Fibroblast of lung (primary cell): ENCODE measurements at places on chromosomes 3 and 15. TPM values are rescaled to one million over a fixed set of nuclear protein-coding genes. Genes with fewer than 3 reads are reported as not detected.
A peak's percentile ranks its signal among the peaks of the same experiment; 100 is the strongest.

FBLN2 gene
- 25.4 and 48.4 TPM in 2 replicates for polyA plus RNA-seq

GPR160 gene
- polyA plus RNA-seq, result 0.56 and 0.58 TPM in 2 replicates

HES1 gene
- 0.85 and 1.2 TPM in 2 replicates for polyA plus RNA-seq

OIP5 gene
- polyA plus RNA-seq, result 2.4 and 8.3 TPM in 2 replicates

FOXL2NB gene
- polyA plus RNA-seq, result 0.03 TPM in 1 of 2 replicates, not detected in the other

WWTR1 gene
- polyA plus RNA-seq, result 71.5 and 89.4 TPM in 2 replicates

PLOD2 gene
- polyA plus RNA-seq, result 38.1 and 91.8 TPM in 2 replicates

RTP1 gene
- not detected in 2 replicates for polyA plus RNA-seq

GOLGA6L9 gene
- polyA plus RNA-seq, result 0.81 and 0.89 TPM in 2 replicates

PFKFB4 gene
- polyA plus RNA-seq, result 4.9 and 9.3 TPM in 2 replicates

CNTN4 gene
- polyA plus RNA-seq, result 0.69 TPM in 1 of 2 replicates, not detected in the other

CSPG5 gene
- polyA plus RNA-seq, result 0.02 TPM in 1 of 2 replicates, not detected in the other

SNX22 gene
- polyA plus RNA-seq, result 0.07 TPM in 1 of 2 replicates, not detected in the other

PLA2G4B gene
- polyA plus RNA-seq, result 1.2 TPM in 2 replicates

- DNase-seq, result no peak
These were observed 192.6 kb upstream of the POU1F1 start for GRCh38 chr3:87468938-87469337.

DNA sequence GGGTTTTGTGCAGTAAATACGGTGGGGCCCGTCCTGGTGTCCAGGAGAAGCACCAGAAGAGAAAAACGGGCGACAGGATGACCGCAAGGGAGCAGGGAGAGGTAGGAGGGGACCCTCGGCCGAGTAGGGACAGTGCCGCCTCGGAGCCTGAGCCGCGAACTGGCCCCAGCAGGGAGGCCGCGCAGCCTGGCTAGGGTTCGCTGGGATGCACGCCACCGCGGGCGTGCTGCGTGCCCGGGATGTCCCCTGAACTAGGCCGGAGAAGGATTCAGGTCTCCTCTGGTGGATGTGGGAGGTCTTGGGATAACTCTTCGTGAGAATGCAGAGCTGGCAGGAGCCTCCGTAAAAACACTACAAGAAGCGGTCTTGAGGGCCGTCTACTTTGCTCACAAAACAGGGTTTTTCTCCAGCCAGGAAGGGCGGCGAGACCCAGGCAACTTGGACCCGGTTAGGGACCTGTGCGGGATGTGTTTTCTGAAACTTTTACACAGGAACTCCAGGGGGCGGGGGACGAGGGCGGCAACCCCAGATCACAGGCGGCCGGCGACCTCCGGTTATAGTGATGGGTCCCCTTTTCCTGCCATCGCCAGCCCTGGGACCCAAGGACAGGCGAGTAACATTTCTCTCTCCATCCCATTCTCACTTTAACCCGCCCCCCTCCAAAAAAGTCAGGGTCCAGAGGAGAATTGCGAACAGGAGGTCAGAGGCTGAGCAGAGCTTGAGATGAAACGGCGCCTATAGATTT is 35.5 kb downstream of the NR2F2 start:
- DNase-seq, result no peak

GRCh38 chr3:86464180-86464579 is 526.8 kb downstream of the VGLL3 start:
- DNase-seq, result no peak

DNA sequence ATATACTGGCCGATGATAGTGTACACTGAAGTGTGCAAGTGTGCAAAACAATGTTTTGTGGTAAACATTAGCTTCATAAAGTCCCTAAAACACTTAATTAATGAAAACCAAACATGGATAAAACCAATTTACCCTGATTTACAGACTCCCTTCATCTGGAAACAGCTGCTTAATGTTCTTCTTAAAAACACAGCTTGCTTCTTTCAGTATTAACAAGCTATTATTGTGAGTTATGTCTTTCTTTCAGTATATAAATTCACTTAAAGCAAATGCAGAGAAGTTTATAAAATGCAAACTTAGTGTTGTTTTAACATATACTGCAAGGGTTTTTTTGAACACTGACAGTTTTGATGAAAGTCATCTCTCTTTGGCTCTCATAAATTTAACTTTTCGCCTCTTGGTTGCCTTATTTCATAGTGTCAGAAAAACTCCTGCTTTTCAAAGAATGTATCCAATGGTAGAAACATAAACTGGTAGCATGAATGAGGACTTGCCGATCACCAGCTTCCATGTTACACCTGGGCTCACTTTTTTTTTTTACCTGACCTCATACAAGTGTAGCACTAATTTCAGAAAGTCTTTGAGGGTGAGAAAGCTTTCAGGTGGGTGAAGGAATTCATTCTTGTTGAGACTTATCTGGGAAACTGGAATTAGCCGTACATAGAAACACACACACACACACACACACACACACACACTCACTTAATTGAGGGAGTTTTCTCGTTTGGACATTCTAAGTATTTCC is 532.2 kb downstream of the ROBO2 start:
- no peak for DNase-seq

DNA sequence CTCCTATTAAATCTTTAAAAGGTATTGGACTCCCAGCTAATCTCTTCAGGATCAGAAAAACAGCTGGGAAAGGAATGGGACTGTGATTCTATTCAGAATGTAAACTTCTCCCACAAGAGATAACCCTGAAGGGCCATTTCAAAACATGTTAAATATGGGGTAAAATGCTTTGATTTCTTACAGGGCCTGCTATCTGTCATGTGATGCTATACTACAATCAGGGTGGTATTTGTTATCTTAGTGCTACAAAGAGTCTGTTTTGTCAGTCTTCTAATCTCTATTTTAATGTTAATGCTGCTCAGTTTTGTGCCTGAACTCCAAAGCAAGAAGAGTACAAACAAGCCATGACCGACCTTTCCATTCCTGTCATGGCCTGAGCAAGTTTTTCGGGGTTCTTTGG is 186.9 kb downstream of the TBC1D5 start:
- no peak for DNase-seq

DNA sequence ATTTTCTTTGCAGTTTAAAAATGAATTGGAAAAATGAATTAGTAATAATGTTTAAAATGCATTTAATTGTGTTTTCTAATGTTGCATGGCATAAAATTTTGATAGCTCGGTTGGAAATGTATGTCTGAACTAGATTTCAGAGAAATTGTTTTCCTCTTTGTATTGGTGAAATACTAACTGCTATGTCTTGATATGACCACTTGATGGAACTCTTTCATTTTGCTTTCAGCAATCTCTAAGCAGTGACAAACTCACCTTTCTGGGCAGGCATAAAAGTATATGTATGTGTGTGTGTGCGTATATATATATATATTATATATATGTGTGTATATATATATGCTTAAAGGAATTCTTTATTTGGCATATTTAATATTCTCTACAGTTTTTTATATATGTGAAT is 239.3 kb upstream of the ZNF717 start:
- DNase-seq, result peak; percentile 27

- DNase-seq, result peak; percentile 55
These were observed 47.0 kb downstream of the DHX30 start for GRCh38 chr3:47849699-47850563.

GRCh38 chr3:179196098-179196497 is 47.9 kb downstream of the PIK3CA start:
- DNase-seq, result peak; percentile 86

DNA sequence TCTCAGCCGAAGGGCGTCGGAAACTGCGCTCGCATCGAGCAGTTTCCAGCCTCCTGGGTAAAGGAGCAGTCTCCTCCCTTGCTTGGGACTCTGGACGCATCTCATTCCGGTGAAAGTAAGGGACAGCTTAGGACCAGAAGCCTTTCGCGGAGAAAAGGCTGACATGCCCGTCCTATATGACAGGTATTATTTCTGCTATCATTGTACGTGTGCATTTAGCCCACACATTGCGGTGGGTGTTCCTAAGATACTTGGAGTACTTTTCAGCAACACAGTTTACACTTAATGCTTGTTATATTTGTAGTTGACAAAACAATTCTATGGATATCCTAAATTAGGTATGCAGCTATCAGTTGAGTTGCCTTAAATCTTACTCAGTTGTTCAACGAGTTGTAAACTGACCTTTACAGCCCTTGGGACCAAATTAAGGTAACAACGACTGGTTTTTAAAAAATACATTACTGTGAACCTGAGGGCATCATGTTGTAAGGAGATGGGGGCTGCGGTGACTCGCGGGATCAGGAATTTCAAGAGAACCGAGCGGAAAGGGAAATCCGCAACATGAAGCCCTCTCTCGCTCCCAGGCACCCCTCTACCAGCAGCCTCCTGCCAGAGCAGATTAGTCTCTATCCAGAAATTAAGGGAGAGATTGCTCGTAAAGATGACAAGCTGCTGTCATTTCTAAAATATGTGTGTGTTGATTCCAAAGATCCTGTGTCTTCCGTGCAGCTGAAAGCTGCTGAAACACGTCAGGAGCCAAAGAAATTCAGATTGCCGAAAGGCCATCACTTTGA is 632 bp upstream of the COPS2 start:
- DNase-seq, result peak; percentile 31

GRCh38 chr3:189629803-189630455 is 1.3 kb upstream of the TP63 start:
- DNase-seq, result no peak

- no peak for DNase-seq
These were observed 113.9 kb downstream of the RORA start for GRCh38 chr15:61115241-61115640.

- peak; percentile 32 for DNase-seq
These were observed at the start of gene CFAP100 for GRCh38 chr3:126394179-126394976. TSS of gene CFAP100 (plus strand) at chr3:126394909. CDS start at chr3:126396001, 1,092 bp downstream.

DNA sequence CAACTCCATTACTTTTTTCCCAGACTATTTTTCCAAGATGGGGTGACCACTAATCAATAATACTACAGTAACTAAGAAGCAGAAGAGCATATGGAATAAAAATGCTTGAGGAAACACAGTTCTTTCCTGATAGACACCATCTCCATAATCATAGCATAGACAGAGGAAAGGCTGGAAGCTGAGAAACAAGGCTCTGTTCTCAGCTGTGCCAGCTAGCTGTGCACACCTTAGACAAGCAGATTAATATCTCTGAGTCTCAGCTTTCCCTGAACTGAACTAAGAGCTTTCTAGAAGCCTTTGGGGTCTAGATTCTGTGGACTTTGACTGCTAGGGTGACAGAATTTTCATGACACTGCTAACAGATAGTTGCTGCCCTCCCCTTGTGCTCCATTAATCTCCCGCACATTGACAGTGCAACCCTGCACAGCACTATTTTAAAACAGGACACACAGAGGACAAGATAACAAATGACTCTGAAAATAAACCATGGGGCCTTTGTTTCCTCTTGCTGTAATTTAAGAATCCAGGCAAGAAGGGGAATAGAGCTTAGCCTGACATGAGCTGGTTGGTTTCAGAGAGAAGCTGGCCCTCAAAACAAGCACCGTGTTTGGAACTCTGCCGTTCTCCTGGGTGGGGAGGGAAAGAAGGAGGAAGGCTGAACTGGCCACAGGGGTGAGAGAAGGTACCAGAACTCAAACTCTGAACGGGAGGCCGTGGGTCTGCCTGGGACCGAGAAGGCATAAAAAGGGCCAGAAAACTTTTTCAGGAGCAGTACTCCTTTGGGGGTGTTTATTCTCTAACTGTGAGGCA is 67.4 kb downstream of the ATP13A5 start:
- DNase-seq, result no peak

DNA sequence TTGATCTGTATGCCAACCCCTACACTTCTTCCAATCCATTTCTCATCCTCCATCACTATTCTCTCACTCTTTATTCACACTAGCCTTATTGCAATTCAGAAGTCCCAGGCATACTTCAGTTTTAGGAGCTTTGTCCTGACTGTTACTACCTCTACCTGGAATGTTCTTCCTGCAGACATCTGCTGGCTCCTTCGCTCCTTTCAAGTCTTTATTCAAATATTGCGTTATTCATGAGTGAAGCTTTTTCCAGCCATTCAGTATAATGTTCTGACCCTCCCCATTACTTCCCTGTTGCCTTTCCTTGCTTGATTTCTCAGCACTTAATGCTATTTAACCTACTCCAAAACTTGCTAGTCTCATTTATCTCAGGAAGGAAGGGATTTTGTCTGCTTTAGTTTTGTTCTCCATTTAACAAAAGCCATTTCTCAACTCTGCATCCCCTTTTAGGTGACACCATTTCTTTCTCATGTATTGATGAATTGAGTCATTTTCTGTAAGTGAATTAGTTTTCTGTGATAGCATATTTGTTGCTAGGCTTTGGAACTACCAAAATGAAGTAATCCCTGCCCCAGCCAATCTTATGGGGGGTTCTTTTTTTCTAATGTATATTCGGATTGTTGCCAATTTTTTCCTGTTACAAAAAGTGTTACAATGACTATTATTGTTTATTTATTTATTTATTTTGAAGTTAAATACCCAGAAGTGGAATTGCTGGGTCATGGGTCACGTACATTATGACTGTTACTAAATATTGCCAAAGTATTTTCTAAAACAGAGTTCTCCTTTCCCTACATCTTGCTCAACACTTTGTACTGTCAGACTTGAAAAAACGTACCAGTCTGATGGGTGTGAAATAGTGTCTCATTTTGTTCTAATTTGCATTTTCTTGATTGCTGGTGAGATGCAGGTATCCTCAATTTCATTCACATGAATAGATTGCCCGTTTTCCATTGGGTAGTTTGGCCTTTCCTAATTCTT is 9.4 kb downstream of the ATP11B start:
- DNase-seq, result no peak

- no peak for DNase-seq
These were observed 329.5 kb downstream of the DOCK3 start for GRCh38 chr3:51004235-51004634.

DNA sequence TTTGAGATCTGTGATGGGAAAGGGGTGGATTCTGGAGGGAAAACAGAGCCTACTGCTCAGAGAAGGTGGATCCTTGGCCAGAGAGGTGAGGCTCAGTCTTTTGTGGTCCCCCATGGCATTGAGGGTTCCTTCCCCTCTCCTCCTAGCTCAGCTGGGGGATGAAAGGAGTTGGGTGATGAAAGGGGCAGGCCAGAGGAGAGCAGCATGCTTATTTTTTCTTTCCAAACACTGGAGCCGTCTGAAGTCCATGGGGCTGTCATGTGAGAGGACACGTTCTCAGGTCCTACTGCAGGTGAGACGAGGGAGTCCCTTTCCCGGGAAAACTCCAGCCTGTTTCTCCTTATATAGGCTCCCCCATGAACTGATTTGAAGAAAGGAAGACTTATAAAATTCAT is 71.4 kb downstream of the SCN5A start:
- DNase-seq, result no peak

GRCh38 chr15:77607894-77608261 is 24.8 kb downstream of the LINGO1 start:
- no peak for DNase-seq

GRCh38 chr3:181756645-181757297 is 45.0 kb downstream of the SOX2 start:
- no peak for DNase-seq

GRCh38 chr15:76529911-76530310 is 193.3 kb downstream of the ISL2 start:
- DNase-seq, result no peak
